CD4-positive, alpha-beta T cell treated with Interleukin-17A for 4 hours (primary cell): ENCODE measurements at places on chromosomes 16 and 17.

- no peak for DNase-seq
Observed at GRCh38 chr17:1577583-1578013, 15.0 kb upstream of the PITPNA start.

DNA sequence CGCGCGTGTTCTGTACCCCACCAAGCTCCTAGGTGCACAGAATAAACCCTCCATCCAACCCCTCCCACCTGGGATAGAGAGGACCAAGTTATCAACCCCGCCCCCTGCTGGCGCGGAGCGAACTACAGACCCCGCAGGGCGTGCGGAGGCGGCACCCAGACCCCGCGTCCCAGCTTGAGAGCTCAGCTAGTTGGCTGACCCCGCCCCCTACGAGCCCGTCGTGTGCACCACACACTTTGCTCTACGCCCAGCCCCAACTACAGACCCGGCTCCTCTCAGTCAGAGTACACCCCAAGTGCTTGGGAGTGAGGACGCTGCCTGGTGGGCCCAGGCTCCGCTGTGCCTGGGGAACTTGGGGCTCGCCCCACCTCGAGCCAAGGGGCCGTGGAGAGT is 1.5 kb downstream of the GRIN2A start:
- DNase-seq, result peak; percentile 10

DNA sequence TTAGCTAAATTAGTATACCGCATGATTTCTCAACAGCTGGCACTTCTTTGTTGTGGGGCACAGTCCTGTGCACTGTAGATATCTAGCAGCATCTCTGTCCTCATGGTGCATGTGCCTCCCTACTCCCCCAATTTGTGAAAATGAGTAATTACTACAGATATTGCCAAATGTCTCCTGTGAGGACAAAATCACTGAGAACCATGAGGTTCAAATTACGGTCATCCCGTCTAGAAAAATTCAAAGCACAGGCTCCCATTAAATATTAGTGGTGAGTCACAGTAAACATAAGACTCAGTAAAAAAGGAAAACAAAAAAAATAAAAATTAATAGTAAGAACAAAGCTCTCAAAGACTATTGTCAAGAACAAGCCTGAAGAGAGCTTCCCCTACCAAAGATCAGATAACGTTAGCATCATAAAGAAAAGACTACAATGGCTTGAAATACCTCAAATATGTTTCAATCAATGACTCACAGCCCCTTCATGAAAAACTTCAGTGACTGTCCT is 57.8 kb downstream of the STH start:
- DNase-seq, result no peak

DNA sequence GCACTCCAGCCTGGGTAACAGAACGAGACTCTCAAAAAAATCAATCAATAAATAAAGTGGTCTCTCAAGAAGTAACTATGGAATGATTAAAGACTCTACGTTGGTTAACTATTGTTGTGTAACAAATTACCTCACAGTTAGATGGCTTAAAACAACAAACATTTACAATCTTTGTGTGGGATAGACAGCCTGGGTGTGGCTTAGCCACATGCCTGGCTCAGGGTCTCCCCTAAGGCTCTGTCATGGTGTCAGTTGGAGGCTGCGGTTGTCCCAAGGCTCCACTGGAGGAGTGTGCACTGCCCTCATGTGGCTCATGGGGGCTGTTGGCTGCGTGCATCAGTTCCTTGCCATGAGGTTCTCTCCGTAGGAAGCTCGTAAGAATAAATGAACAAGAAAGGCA is 294.5 kb downstream of the SNX29 start:
- DNase-seq, result no peak

DNA sequence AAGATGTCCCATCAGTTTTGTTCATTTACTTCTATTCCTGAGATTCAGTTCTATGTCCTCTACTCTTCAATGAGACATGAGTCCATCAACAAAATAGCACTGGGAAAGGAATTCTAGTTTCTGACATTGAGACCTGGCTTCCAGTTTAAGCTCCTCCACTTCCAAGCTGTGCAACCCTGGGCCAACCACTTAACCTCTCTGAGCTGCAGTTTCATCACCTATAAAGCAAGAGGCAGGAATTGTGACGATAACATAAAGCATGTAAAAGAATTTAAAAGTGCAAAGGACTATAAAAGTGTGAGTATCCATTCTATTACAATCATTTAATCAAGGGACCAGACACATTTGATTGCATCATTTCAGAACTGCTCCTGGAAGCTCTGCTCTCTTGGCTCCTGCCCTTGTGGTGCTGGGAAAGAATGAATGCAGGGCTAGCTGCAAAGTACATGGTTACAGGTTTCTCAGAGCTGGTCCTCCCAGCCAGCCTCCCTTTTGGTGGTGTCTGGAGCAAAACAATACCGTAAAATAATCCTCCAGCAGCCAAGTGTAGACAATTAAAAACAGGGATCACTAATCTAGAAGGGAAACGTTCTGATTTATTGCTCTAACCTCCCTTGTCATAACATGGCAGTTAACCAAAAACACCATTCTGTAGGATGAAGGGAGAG is 113.9 kb downstream of the VPS53 start:
- no peak for DNase-seq

GRCh38 chr17:8847891-8848290 is 19.6 kb downstream of the PIK3R6 start:
- DNase-seq, result no peak

DNA sequence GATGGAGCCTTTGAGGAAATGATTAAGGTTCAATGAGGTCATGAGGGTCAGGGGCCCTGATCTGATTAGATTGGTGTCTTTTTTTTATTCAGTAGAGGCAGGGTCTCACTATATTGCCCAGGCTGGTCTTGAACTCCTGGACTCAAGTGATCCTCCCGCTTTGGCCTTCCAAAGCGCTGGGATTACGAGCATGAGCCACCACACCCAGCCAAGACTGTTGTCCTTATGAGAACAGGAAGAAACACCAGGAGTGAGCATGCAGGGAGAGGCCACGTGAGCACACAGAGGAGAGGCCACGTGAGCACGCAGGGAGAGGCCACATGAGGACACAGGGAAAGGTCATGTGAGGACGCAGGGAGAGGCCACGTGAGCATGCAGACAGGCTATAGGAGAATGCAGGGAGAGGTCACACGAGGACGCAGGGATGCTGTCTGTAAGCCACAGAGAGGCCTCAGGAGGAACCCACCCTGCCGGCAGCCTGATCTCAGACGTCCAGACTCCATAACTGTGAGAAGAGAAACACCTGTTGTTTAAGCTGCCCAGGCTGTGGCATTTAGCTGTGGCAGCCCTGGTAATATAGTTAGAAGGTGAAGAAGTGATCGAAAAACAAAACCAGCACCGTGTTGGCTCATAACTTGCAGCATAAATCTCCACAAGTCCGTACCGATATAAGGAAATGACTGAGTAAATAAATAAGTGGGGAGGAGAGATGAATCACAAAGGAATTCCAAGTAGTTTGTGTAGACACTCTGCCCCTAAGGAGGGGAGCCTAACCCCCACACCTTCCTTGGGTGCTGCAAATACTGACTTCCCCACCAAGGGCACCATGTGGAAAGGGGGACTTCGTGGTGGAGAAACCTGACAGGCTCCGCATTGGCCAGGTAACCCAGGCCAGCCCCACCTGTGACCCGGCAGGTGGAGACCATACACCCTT is 14.6 kb upstream of the CSNK1D start:
- no peak for DNase-seq

GRCh38 chr16:87202346-87202745 is 114.8 kb downstream of the C16orf95 start:
- no peak for DNase-seq

DNA sequence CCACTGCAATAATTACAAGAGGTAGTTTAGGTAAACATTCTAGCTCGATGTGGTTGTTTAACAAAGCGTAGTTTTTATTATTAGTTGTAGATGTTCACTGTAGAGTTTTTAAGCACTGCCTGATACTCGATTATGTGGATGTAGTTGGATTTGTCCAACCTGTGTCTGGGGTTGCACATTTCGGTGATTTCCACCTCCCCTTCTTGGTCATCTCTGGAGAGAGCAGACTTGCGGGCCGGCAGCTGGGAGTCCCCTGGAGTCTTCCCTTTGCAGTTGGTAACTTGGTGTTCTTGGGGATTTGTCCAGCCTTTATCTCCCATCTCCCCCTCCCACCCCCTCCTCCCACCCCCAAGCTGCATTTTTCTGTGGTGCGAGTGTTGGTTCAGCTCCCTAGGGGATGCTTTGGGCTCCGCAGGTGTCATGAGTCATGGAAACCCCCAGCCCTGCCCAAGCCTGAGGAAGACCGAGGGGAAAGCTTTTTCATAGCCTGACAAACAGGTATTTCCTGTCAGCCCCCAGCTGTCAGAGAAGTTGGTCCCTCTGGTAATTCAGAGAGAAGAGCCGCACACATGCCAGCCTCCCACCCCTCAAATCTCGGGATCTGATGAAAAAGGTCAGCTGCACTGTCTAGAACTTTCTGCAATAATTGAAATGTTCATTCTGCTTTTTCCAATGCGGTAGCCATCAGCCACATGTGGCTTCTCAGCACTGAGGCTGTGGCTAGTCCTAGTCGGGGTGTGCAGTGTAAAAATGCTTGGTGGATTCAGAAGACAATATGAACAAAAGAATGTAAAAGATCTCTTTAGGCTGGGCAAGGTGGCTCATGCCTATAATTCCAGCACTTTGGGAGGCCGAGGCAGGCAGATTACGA is 50.3 kb downstream of the KSR1 start:
- DNase-seq, result no peak

GRCh38 chr16:24358117-24358516 is 102.0 kb downstream of the CACNG3 start:
- no peak for DNase-seq

- DNase-seq, result no peak
Observed at GRCh38 chr17:15742921-15743320, 10.8 kb downstream of the TBC1D26 start.

- DNase-seq, result peak; percentile 67
Observed at GRCh38 chr17:77405867-77406732, 265.3 kb downstream of the SEC14L1 start.

DNA sequence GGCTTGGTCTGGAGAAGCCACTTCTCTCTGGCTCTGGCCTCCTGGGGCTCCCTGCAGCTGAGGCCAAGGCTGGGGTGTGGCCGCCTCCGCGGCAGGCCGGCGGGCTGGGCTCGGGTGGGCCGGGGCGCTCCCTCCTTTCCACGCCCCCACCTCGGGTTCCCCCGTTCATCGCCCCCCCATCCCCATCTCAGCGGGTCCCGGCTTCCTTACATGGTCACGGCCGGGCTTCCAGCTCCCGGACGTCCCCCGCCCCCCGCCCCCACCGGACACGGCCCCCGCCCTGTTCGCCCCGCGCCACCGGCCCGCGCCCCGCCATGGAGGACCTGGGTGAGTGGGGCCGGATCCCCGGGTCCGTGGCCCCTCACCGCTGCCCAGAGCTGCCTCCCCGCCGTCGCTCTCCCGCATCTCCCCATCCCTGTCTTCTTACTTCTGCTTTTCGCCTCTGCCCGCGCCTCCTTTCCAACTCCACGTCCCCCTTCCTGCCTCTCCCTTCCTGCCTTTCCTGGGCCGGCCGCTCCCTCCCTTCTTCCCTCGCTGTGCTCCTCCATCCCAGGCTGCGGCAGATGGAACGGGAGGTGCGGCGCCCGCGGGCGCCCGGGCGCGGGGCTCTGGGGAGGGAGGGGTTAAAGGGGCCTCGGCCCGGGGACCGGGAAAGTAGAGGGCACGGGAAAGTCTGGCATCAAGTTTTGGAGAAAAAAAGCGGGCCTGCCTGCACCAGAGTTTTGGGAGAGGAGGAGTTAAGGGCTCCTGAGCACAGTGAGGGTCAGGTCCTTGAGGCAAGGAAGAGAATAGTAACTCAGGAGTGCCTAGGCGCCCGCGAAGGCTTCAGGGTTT is at the start of gene TGFB1I1:
Gene TGFB1I1 (plus strand): TSS at position 278 of the 834 bp plus-strand sequence. CDS start 37 bp downstream, at position 315.
- no peak for DNase-seq

- DNase-seq, result no peak
Observed at GRCh38 chr16:85402910-85403692, 210.0 kb upstream of the GSE1 start.

- no peak for DNase-seq
Observed at GRCh38 chr16:86998196-86999001, 318.8 kb downstream of the C16orf95 start.

- no peak for DNase-seq
Observed at GRCh38 chr16:21263640-21264570, 14.2 kb downstream of the CRYM start.

- DNase-seq, result no peak
Observed at GRCh38 chr16:81458827-81459598, 14.4 kb downstream of the CMIP start.

DNA sequence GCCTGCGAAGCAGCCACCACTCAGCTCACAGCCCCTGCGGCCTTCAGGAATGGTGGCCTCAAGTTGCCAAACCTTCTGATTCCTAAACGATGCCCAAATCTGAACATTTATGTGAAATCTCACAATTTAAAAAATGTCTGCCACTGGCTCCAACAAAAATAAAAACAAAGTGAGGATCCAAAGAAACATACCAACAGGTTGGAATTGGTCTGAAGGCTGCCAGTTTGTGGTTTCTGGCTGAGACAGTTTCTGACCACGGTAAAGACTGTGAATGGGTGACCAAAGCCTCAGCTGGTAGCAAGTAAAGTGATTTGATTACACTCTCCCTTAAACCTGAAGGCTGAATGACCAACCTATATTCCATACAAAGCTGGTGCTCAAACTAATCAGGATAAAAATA is 24.9 kb downstream of the LITAFD start:
- DNase-seq, result no peak

DNA sequence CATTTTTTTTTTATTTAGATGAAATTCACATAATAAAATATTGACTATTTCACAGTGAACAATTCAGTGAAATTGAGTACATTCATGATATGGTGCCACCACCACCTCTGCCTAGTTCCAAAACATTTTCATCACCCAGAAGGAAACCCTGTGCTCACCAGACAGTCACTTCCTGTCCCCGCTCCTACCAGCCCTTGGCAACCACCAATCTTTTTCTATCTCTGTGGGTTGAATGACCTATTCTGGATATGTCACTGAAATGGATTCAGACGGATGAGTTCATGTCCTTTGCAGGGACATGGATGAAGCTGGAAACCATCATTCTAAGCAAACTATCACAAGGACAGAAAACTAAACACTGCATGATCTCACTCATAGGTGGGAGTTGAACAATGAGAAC is 40.5 kb downstream of the ATP2C2 start:
- no peak for DNase-seq

DNA sequence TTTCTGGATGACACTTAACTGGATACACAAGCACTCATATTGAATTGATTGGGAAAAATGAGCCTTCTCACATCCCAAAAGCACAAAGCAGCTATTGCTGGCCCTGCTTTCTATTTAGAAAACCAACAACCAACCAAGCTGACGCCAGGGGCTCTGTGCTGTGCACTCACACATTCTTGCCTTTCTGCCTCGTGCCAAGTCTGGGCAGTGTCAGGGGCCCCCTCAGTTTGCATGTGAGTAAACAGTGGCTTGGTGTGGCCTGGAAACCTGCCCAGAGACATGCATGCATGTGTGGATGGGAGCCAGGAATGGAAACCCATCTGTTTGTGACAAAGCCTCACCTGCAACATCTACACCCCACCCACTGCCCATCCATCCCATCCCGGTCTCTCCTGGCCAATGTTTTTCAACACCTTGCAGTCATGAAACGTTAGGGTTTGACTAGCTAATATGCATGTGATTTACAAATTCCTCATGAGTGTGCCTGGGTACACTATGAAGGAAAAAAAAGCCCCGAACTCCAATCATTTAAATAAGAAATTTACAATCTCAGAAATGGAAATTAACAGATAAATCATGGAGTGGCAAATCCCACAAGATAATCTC is 20.4 kb downstream of the MIEF2 start:
- DNase-seq, result no peak

- no peak for DNase-seq
Observed at GRCh38 chr17:76188213-76189016, 47.4 kb upstream of the FOXJ1 start.

GRCh38 chr16:15880434-15881308 is 7.7 kb downstream of the CEP20 start:
- DNase-seq, result no peak

GRCh38 chr17:46191322-46192188 is 1.7 kb downstream of the KANSL1 start:
- peak; percentile 21 for DNase-seq
